Vagina (tissue), 2 donors: ENCODE measurements at places on chromosomes 4 and X. TPM values are rescaled to one million over a fixed set of nuclear protein-coding genes. Genes with fewer than 3 reads are reported as not detected.

Gene POF1B
- total RNA-seq: 18.7 TPM

Gene ENOX2
- 8.8 TPM for total RNA-seq

Gene KLF8
- 33.1 TPM for total RNA-seq

Gene HSFX4
- total RNA-seq: not detected

Gene CLCN3
- total RNA-seq: 19.6 TPM

Gene FRMD7
- not detected for total RNA-seq

DNA sequence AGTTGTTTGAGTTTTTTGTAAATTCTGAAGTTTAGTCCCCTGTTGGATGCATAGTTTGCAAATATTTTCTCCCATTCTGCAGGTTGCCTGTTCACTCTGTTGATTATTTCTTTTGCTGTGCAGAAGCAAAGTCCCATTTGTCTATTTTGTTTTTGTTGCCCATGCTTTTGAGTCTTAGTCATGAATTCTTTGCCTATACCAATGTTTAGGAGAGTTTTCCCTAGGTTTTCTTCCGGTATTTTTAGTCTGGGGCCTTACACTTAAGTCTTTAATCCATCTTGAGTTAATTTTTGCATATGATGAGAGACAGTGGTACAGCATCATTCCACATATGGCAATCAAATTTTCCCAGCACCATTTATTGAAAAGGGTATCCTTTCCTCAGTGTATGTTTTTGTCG lies 405.8 kb upstream of the RPS6KA3 start:
- H3K4me1 ChIP-seq: no peaks in the 10 kb centered on the region
- H3K27me3 ChIP-seq: no peaks in the 10 kb centered on the region
- no peak for DNase-seq
- H3K27ac ChIP-seq: no peak overlapping the region
